ENCODE measurements at places on chromosomes 6 and 20. TPM values are rescaled to one million over a fixed set of nuclear protein-coding genes. Genes with fewer than 3 reads are reported as not detected.

The NKAIN2 gene
- polyA plus RNA-seq, result 20.6 TPM

The ENPP4 gene
- 17.8 TPM for polyA plus RNA-seq

DNA sequence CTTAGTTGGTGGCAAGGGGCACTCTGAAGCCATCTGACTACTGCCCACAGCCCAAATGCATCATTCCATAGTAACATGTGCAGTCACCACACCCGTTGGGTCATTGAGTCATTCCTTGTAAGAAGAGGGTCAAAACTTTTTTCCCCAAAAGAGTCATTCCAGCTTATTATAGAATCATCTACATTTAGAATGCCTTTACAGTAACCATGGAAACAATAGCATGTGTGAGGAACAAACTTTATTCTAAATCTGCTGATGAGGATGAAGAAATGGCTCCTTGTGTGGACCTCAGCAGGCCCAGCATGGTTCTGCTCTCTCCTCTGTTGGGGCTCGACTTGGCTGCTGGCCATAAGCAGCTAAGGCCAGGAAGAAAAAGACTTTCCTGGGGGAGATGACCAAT lies 111.2 kb upstream of the PTPRT start:
- DNase-seq, result no peak

The SLC9A8 gene
- 10.3 TPM for polyA plus RNA-seq

The GSTA2 gene
- polyA plus RNA-seq, result 0.71 TPM

- DNase-seq, result no peak
Measured at GRCh38 chr20:1697592-1697991, 40.0 kb upstream of the SIRPG start.

The OPN5 gene
- polyA plus RNA-seq, result 1.4 TPM

DNA sequence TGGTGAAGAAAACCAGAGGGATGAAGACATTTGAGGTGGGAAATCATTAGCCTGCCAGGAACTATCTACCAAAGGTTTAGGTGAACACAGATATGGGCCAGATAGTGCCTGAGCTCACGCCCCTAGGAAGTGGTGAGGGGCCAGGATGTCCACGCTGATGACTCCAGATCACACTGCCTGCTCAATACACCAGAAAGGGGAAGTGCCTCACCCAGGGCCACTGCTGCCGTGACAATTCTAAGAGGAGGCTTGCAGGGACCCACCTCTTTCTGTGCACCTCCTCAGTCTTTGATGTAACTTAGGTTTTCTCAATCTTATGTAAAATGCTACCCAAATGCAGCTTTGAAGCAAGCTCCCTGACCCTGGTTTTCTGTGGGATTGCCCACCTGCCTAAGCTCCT lies 5.4 kb upstream of the RAB44 start:
- DNase-seq, result no peak

GRCh38 chr6:116969211-116969863 lies 92.3 kb downstream of the RFX6 start:
- DNase-seq, result peak; percentile 46

GRCh38 chr6:154508573-154509375 lies 1.7 kb downstream of the CNKSR3 start:
- no peak for DNase-seq

DNA sequence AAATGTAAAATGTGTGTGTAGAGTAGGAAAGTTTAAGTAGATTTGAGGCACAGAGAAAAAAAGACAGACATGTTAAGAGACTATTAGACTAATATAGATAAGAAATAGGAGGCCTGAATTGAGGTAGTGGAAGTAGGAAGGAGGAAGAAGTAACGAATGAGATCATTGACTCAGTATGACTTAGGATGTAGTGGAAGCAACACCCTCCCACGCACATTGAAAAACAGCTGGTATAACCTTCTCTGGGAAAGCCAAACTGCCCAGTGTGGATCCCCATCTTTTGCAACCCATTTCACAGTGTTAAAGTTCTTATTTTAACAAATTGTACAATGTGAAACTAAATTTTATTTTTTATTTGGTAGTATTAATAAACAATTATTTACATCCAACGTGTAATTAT lies 89.1 kb downstream of the GRIK2 start:
- DNase-seq, result no peak

GRCh38 chr6:5598123-5598522 lies 336.8 kb downstream of the FARS2 start:
- no peak for DNase-seq

- no peak for DNase-seq
Measured at GRCh38 chr20:58042591-58042990, 185.9 kb downstream of the ANKRD60 start.

DNA sequence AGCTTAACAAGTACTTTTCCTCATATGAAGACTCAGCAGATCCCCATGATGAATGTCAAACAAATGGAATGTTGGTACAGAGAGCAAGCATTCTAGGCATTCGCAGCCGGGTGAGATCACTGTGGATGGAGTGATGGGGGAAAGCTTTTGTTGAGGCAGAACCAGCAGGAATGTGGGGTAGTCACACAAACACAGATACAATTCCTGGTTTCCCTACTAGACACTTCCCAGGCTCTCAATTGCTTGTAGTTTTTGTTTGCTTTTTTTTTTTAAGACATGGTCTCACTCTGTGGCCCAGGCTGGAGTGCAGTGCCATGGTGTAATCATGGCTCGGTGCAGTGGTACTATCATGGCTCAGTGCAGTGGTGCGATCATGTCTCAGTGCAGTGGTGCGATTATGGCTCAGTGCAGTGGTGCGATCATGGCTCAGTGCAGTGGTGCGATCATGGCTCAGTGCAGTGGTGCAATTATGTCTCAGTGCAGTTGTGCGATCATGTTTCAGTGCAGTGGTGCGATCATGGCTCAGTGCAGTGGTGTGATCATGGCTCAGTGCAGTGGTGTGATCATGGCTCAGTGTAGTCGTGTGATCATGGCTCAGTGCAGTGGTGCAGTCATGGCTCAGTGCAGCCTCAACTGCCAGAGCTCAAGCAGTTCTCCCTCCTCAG lies 15.4 kb upstream of the IER3 start:
- DNase-seq, result no peak

- no peak for DNase-seq
Measured at GRCh38 chr20:2282181-2282580, 13.6 kb upstream of the TGM3 start.

DNA sequence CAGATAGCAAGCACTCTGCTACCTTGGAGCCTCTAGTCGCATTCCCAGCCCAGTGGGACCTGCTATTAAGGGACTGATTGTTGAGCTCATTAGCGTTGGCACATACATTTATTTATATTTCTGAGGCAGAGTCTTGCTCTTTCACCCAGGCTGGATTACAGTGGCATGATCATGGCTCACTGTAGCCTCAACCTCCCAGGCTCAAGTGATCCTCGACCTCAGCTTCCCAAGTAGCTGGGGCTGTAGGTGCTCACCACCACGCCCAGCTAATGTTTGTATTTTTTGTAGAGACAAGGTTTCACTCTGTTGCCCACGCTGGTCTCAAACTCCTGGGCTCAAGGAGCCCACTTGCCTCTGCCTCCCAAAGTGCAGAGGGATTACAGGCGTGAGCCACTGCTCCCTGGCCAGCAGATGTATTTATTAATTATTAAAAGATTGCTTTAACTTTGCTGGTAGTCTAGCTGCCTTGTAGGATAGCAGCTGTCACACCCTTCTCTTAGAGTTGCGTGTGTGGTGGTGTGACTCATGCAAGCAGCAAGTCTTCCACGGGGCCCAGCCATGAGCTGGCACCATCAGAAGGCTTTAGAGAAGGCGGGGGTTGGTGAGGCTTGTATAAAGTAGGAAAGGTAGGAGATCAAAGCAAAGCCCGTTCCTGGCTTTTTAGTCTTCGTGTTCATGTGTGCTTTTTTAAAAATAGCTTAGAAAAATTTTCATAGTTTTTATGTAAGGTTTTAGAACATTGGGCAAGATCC lies 16.5 kb downstream of the ACTR5 start:
- no peak for DNase-seq

DNA sequence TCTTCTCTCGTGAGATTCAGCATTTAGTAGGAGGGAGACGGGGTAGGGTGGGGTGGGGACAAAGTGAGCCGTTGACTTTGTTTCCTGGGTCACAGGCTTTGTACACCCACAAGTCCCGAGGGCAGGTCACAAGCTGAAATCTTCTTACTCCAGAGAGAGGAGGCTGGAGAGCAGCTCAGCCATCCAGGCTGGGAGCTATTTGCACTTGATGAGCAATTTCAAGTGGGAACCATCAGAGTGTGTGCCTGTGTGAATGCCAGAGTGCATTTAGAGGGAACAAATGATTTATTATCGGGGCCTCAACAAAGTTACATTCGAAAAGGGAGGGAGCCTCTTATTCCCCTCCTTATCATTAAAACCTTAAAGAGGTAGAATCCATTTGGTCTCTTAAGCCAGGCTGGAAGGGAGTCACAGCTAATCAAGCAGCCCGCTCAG lies 155.7 kb upstream of the JARID2 start:
- no peak for DNase-seq

DNA sequence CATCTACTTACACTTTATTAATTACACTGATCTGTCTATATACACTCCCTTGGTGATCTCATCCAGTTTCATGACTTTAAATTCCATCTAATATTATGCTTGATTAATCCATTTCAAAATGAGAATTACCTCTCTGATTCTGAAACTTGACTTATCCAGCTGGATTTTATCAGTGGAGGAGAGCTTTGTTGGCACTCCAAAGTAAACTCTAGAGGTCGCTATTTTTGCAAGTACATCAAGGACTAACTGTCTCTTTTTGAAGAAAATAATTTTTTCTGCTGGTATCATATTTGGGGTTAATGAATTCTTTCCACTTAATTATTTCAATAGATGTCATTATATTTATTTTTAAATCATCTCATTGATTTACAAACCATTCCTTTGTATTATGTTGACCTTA lies 630.3 kb upstream of the MAN1A1 start:
- no peak for DNase-seq

GRCh38 chr20:41051009-41051825 lies 22.6 kb downstream of the TOP1 start:
- DNase-seq, result no peak

The TMC2 gene
- 0.50 TPM for polyA plus RNA-seq

- DNase-seq, result no peak
Measured at GRCh38 chr6:78487401-78487800, 379.9 kb upstream of the IRAK1BP1 start.

DNA sequence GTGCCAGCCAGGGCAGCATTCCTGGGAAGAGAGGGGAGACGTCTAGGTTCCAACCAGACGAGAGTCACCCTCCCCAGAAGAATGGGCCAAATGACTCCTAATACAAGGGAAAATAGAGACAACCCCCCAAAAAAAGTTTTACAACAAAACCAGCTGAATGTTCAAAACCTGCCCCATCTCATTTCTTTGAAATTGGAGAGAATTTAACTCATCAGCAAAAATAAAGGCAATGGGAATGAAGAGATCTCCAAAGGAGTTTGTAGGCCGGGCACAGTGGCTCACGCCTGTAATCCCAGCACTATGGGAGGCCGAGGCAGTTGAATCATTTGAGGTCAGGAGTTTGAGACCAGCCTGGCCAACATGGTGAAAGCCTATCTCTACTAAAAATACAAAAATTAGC lies 9.7 kb upstream of the EMILIN3 start:
- no peak for DNase-seq

DNA sequence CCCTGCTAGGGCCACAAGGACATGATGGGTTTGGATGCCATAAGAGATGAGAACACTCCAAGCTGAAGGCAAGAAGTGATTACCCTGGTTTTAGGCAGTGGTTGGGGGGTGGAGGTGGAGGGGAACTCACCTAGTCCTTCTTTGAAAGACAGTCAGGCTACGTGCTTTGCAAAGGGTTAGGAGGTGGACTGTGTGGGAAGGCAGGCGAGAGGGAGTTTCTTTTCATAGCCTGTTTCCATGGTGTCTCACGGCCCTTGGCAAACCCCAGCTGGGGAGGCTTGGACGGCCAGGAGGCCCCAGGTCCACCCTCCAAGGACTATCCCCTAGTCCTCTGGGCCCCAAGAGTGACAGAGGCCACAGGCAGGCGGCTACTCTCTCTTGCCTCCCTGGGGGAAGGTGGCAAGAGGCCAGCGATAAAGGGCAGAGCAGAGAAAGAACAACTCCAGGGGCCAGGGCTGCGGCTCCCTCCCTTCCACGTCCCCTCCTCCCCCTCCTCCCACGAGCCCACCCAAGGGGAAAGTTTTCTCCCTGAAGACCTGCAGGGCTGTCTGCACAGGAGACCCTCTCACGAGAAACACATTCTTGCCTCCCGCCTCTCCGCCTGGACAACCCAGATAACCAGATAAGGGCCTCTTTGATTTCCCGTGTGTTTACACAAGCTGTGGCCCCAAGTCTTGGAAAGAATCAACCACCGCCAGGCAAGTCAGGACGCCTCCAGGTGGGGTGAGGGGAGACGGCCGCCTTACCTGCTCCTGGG lies 74.4 kb downstream of the NOL4L start:
- no peak for DNase-seq

DNA sequence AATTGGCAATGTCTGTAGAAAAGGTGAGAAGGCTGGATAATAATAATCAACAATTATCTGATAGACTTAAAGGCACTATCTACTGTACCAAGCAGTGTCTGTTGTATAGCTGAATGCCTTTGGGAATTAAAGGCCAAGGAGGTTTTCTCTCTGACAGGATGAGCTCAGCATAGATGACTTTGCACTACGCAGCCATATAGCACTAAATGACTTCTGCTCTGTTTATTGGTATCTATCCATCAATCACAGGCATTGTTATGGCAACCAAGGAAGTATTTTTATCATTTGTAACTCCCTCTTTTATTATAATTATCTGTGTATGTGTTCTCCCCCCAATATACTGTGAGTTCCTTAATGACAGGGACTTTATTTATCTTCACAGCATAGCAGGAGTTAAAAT lies 654.3 kb downstream of the PHF3 start:
- no peak for DNase-seq

The OOEP gene
- not detected for polyA plus RNA-seq

- DNase-seq, result no peak
Measured at GRCh38 chr6:82270881-82271635, 23.5 kb upstream of the IBTK start.

DNA sequence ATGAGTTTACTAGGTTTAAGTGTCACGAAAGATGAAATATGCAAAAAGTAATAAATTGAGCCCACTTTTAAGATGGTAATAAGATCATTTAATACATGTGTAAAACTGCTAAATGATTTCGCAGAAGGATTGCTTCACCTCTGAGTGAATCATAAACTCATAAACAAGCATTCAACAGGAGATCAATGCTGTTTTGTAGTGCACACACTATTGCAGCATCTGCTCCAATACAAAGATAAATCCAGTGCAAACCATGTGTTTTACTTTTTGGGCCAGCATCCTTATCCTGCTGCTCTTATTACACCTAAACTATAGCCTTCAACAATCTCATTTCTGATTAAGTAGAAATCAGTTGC lies 400.1 kb downstream of the NKAIN2 start:
- no peak for DNase-seq

GRCh38 chr20:31572701-31573554 lies 32.2 kb upstream of the ID1 start:
- peak; percentile 94 for DNase-seq
